ENCODE measurements at places on chromosomes 1 and 21.

- no peak for DNase-seq
Measured at GRCh38 chr1:16371725-16372124, 4.7 kb downstream of the SZRD1 start.

- no peak for DNase-seq
Measured at GRCh38 chr1:213761845-213762407, 225.8 kb upstream of the PROX1 start.

DNA sequence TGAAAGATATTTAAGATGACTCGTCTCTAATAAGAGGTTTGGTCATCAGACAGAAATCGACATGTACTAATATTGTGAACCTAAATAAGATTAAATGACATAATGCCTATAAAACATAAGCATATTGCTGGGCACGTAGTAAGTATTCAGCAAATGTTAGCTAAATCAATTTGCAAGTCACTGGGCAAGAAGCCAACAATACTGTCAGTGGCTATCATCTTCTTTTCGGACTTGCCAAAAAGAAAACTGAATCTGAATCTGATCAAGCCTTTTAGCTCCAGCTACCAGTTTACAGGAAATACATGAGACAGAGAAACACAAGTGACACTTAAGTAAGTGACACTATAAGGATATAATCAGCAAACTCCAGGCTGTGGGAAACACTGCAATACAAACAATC is 46.0 kb downstream of the RPL5 start:
- peak; percentile 63 for DNase-seq

GRCh38 chr1:164263540-164263939 is 295.4 kb upstream of the PBX1 start:
- DNase-seq = no peak

DNA sequence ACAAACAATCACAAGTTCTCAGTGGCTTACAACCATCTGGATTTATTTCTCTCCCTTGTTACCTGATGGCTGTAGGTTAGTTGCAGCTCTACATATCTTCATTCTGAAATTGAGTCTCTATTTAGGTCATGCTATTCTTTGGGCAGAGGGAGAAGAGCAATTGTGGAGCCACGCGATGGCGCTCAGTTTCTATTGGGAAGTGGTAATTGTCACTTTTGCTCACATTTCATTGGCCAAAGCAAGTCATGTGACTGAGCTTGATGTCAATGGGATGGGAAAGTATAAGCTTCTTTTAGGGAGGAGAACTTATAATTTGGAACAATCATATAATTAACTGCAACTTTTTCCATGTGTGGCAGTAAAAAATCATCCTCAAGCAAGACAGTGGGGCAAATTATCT is 166.5 kb downstream of the LMO4 start:
- no peak for DNase-seq

- no peak for DNase-seq
Measured at GRCh38 chr21:16455526-16455925, 725.7 kb downstream of the USP25 start.

DNA sequence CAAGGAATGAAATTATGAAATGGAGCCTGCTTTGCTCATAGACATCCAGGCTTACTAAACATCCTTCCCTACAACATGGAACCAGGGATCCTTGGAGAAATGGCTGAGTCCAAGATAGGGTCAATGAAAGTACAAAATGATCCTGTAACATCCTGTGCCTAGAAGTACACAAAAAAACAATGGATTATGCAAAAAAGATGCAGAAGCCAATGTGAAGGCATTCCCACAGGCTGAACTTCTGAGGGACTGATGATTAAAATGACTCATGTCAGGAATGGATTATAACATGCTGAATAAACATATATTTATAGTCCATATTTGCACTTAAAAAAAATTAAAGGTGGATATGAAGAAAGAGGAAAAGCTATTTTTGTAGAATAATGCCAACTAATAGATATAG is 10.4 kb upstream of the HOOK1 start:
- no peak for DNase-seq

DNA sequence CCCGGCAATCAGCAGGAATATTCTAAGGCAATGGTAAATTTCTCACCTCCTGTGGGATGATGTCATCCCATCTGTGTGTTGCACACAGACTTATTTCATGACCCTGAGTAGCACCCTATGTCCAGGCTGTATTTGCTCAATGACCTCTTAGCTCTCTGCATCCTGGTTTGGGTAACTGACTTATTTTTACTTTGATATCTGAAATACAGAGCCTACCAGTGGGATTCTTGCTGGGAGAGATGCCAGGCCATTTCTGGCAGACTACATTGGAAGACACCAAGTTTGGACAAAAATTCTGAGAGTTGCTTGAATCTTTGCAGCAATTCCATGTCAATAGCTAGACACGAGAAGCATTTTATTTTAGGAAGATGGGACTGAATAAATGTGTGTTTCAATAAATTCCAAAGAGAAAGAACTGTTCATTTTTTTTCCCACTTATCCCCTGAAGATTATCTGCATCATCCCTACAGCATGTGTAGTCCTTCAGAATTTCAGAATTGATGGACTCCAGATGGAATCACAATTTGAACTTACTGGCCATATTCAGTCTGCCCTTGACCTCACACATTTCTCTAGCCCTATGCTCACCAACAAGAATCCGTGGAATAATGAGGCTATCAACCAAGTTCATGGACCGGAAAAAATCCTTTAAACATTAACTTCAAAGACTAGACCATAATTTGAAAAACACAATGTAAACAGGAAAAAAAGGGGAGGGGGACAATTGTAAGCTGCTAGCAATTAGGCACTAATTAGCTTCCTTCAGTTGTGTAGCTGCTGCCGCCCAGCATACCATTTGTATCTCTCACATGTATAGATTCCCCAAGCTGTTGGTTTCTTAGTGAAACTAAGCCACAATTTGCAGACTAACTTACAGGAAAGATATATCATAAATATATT is 226.5 kb downstream of the HMCN1 start:
- DNase-seq = no peak

- no peak for DNase-seq
Measured at GRCh38 chr1:29338908-29339575, 102.7 kb downstream of the PTPRU start.

DNA sequence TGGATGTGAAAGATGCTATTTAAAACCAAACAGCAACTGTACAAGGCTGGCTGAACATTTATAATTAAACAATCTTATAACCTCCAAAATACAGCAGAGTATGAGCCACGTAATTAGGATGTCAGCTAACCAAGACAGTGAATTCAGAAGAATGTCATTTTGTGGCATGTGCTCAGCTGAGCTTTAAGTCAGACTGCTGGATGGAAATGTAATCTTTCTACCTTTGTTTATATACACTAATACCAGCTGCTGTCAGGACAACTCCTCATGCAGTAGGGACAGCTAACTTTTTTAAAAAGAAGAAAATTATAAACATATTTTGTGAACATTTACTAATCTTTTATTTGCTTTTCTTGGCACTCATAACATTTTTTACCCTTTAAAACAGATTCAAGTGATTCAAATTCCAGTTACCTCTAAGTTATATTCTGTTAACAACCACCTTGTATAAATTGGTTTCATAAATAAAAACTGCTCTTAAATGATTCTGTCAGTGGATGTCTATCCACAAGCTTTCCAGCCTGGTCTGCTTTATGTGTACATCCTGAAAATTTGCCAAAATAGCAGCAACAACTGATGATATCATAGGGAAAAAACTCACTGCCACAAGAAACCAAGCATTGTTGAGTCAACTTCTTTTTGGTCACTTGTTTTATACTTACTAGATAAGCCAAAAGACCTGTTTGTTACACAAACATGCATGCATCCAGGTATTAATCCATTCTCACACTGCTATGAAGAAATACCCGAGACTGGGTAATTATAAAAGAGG is 36.1 kb downstream of the DPH5 start:
- no peak for DNase-seq

GRCh38 chr1:231485029-231485784 is 43.3 kb upstream of the TSNAX start:
- DNase-seq = no peak

GRCh38 chr1:69752831-69753230 is 185.1 kb downstream of the LRRC7 start:
- DNase-seq = no peak

- DNase-seq = no peak
Measured at GRCh38 chr1:12040457-12041051, 21.3 kb downstream of the MIIP start.

- DNase-seq = no peak
Measured at GRCh38 chr1:156246241-156246780, 1.5 kb downstream of the PAQR6 start.

GRCh38 chr1:171486048-171486519 is 754 bp downstream of the PRRC2C start:
- DNase-seq = peak; percentile 13

DNA sequence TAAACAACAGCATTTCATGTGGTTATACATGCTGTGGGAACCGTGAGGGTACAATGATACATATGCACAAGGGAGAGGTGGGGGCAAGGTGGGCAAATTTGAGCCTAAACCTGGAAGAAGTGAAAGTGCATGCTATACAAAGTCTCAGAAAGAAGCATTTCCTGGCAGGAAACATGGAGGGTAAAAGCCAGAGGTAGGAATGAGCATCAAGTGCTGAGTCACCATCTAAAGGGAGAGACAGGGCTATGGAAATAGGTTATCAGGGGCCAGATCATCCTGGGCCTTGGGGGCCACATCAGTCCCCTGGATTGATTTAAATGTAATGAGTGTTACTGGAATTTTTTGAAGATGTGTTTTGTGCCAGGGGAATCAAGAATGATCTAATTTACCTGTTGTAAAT is 60.1 kb upstream of the DAB1 start:
- DNase-seq = no peak

DNA sequence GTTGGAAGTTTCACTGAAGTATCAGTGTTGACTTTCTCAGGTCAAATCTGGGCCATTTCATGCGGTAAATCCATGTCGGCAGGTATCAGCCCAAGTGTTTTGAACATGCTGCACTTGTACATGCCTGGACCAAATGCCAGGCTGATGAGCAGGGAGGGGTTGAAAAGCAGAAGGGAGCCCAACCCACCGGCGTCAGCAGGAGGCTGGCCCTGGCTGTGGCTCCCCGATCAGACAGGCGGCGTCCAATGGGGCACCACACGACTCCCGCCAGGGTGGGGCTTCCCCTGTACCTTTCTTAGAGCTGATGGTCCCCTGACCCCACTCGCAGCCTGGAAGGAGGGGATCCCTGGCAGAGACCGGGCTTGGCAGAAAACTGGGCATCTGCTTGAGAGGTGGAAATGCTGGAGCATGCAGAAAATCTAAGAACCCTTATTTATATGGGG is 540.0 kb downstream of the KIF26B start:
- DNase-seq = no peak

DNA sequence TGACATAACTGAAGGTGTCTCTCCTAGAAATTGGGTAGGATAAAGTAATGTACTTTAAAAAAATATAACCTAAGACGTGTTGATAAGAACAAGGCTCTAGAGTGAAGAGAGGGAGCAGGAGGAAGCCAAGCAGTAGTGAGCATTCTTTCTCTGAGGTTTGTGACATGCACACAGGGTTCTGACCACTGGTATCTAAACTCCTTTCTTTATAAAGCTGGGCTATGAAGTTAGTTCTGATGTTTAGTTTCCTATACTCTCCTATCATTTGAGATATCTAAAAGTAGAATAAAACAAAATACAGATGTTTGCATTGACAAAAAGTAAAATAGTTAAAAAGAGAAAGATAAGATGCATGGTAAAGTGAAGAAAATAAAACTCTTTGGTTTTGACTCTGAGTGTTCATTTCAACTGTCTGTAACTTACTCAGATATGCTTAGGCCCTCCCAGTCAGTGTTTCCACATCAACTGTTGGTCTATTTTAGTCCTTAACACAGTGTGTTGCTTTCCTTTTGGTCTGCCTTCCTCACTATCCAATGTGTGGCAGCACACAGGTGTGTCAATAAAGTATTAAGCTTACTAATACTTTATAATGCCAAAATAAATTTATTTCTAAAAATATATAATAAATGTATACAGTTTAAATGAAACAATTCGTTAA is 543.5 kb downstream of the PTPRC start:
- no peak for DNase-seq

- DNase-seq = no peak
Measured at GRCh38 chr1:57067863-57068262, 102.0 kb upstream of the C8B start.

GRCh38 chr1:24985737-24986136 is 55.7 kb upstream of the RUNX3 start:
- DNase-seq = no peak

DNA sequence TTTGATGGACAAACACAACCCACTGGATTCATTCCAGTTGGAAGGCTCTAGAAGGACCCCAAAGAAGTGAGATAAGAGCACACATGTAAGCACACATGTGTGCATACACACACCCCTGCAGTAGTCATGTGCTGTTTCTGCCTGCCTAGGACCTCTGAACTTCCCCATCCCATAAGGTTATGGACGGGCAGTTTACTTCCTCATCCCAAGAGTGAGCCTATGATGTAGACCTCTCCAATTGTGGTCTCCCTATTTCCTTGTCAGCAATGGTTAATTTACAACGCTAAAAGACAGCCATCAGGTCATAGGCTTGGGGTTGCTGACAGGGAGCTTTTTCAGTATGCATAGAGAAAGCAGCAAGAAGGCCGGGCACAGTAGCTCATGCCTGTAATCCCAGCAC is 15.4 kb upstream of the ADAR start:
- no peak for DNase-seq

DNA sequence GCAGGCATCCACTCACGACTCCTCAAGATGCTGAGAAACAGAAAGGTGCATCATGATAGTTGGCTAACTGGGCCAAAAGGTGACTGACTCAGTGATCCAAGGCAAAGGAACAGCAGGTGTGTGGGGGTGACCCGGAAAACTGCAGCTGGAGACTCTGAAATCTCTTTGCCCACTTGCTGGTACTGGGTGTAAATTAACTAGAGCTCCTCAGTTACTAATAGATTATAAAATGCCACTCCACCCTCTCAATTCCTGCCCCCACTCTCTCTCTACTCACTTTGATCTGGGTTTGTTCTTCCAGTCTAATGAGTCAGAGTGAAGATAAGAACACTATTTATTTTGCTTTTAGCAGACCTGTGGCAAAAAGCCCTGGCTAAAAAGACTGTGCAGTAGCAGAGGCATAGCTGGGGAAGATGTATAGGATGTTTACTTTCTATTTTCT is 7.2 kb upstream of the PIGC start:
- DNase-seq = no peak

DNA sequence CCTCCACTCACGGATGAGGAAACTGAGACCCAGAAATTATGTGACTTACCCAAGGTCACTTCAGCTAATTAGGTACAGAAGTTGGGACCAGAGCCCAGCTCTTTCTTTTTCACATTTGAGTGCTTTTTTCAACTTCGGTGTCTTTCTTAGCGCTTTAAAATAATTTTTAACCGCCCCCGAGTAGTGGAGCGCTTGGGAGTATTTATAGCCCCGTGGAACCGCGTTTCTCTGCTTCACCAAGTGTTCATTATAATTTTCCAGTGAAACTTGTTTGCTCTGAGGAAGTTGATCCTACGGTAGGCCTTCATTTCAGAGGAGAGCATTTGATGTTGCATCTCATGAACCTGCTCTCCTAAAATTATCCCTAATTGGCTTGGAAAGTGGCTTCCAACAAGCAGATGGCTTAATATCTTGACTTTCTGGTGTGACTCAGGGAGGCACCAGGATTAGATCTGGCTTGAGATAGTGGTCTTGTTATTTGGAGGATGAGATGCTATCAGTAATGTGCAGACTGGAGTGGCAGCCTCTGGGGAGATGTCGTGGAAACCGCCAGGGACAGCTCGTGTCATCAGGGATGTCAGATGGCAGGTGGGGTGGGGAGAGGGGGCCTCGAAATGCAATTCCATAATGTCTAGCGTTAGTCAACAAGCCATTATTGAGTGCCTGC is 321.3 kb downstream of the CAMTA1 start:
- DNase-seq = no peak

GRCh38 chr1:92969517-92969916 is 8.3 kb upstream of the DIPK1A start:
- DNase-seq = no peak

All from hippocampal formation (tissue), 2 donors.